Activated CD4-positive, alpha-beta T cell treated with anti-CD3 and anti-CD28 coated beads, Interleukin-2, Interleukin-6, amounts not matched to agents 100 ng/mL and 50 ng/mL, durations not matched to agents 16 hours and 8 hours (primary cell): ENCODE measurements at places on chromosomes 2 and 18.

DNA sequence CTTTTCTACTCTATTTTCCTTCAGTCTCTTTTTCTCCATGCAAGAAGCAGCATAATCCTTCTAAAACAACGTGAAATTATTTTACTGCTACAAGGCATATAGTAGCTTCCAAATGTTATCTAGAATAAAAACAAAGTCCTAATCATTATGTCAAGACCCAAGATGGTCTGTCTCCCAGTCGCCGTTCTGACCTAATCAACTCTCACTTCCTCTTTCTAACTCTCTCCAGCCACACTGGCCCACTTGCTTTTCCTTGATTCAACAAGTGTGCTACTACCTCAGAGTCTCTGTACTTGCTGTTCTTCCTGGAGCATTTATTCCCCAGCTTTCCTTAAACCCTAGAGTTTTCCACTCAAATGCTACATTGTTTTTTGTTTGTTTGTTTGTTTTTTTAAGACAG is 1491.2 kb downstream of the LRP1B start:
- DNase-seq: no peak

- DNase-seq: no peak
Observed at GRCh38 chr2:2098458-2099167, 232.5 kb downstream of the MYT1L start.

GRCh38 chr2:53317861-53318260 is 449.7 kb upstream of the CHAC2 start:
- DNase-seq: no peak

GRCh38 chr2:6854416-6854815 is 11.3 kb downstream of the CMPK2 start:
- DNase-seq: no peak

- DNase-seq: no peak
Observed at GRCh38 chr2:156702541-156702940, 266.4 kb downstream of the GPD2 start.

GRCh38 chr2:68411397-68412126 is 46.5 kb downstream of the PLEK start:
- DNase-seq: no peak

DNA sequence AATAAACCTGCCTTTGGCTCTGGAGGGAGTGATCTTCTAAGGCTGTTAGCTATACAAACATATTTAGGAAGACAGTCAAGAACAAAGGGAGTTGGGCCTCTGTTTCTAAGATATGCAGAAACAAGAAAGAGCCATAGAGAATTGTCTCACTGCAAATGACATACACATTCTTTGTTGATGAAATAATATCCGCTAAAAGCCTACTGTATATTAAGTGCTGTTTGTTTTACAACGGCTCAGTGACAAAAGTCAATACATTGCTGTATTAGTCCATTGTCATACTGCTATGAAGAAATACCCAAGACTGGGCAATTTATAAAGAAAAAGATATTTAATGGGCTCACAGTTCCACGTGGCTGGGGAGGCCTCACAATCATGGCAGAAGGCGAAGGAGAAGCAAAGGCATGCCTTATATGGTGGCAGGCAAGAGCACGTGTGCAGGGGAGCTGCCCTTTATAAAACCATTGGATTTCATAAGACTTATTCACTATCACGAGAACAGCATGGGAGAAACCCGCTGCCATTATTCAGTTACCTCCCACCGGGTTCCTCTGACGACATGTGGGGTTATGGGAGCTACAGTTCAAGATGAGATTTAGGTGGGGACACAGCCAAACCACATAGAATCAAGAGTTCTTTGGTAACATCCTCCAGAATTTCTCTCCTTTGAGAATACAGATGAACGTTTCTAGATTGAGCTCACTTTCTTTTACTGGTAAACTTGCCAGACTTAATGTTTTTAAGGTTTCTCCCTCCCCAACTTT is 157.8 kb downstream of the PIK3C3 start:
- no peak for DNase-seq

DNA sequence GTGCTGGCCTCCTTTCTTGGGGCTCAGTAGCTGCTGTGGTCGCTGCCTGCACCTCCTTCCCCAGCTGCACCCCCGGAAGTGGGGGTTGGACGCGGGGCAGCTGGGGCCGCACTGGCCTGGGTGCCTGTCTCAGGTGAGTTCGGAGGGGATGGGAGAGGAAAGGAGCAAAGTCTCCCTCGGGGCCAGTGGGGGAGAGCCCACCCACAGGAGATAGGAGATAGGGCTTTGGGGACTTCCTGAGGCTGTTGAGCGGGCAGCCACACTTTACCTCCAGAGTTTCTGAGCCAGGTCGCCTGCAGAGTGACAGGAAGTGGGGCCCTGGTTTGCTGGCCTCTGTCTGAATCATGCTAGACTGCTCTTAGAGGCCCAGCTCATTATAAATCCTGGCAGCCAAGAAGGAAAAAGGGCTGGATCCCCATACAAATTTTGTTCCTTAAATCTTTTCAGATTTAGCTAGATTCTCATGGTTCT is 8.1 kb downstream of the MBP start:
- peak; percentile 78 for DNase-seq

DNA sequence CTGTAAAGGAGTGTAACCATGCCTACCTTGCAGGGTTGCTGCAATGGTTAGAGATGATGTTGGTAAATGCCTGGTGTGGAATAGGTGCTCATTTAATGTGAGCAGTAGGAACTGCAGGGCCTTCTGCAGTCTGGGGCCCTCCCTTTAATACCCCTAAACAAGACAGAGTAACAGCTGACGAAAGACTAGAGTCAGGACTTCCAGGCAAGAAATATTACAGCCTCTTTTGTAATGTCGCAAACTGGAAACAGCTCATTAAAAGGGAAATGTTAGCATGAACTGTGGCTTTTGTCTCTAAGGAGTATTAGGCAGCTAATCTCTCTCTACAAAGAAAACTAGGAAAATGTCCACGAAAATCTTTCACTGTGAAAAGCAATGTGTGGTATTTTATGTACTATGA is 26.0 kb downstream of the MARCO start:
- DNase-seq: no peak

- DNase-seq: no peak
Observed at GRCh38 chr2:54632733-54633692, 90.4 kb upstream of the EML6 start.

- no peak for DNase-seq
Observed at GRCh38 chr2:60717691-60718090, 38.4 kb upstream of the PAPOLG start.

DNA sequence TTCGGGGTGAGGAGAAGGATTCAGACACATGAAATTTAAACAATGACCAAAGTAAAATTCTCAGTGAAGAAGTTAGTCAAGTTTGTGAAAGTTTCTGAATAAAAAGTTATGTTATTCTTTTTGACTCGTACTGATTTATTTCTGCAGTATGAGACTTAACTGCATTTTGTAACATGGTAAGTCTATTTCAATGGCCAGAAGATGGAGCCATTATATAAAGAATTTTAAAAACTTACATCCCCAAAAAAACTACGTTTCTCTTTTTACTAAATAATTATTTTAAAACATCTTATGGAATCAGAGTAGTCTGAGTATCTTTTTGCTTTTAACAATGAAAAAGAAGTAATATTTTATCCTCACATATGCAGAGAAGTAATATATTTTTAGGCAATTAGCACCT is 51.4 kb upstream of the SCN1A start:
- DNase-seq: no peak

DNA sequence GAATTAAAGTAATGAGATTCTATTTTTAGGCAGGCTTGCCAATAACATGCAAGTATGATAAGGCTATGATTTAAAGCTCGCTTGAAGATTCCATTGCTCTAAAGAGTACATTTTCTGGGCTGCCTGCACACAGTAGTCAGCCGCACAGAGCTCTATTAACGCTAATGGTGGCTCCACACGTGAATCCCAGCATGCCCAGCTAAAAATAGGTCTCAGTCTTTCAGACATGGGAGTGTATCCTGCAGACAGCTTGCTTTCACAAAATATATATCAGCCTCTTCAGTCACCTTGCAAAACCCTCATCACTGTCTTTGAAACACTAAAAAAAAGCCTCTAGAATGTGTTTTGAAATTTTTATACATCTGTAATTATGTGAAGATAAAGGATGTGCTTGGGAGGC is 418.1 kb downstream of the MTX2 start:
- no peak for DNase-seq

DNA sequence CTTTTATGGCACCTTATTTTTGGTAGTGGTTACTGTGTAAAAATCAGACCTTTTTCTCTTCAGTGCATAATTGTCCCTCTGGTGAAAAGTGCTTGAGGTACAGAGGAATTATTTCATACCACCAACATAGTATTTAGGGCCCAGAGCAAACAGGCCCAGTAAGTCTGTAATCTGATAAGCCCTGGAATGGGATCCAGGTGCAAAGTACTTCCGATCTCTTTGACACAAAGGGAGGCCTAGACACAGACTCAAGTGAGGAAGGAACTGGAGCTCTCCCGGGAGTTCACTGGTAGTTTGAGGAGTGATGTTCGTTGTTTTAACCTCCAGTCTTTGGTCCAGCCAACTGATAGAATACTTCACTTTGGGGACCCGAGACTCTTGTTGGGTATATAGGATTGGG is 57.4 kb downstream of the RAB31 start:
- no peak for DNase-seq

- no peak for DNase-seq
Observed at GRCh38 chr2:64139956-64140355, 4.3 kb downstream of the PELI1 start.

DNA sequence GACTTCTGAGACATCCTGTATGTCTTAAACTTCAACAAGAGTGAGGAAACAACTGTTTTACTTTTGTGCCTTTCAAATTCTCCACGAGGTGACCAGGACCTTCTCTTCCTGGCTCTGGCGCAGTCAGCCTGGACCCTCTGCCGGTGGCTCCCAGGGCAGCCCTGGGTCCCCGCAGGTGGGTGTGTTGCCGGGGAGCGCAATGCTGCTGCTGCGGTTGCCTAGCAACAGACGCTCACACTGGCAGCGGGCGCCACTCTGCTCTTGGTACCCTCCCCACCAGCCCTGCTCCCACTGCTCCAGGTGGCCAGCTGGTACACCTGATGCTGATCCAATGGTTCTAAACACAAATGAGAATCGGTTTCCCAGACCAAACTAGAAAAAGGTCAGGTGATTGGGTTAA is 58.7 kb downstream of the GNAL start:
- DNase-seq: no peak

- no peak for DNase-seq
Observed at GRCh38 chr2:53498210-53498609, 269.4 kb upstream of the CHAC2 start.

GRCh38 chr2:149816756-149817551 is 229.4 kb upstream of the MMADHC start:
- no peak for DNase-seq
